ENCODE measurements at places on chromosomes 16 and 17.

DNA sequence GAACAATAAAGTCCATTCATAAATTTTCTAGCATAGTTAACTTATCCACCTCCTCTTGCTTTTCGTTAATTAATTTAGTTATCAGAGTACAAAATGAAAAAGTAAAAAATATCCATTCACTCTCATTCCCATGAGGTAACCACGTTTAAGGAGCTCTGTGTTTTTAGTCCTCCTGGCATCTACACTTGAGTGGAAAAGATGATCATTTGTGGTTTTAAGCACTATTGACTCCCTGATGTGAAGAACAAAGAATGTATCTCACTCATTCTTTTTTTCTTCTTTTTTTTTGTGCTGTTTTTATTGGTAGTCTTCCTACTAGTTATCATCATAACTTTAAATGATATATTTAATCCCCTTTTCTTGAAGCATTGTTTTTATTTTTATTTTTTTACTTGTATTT, 26.1 kb downstream of the QPRT start:
- no peak for DNase-seq

DNA sequence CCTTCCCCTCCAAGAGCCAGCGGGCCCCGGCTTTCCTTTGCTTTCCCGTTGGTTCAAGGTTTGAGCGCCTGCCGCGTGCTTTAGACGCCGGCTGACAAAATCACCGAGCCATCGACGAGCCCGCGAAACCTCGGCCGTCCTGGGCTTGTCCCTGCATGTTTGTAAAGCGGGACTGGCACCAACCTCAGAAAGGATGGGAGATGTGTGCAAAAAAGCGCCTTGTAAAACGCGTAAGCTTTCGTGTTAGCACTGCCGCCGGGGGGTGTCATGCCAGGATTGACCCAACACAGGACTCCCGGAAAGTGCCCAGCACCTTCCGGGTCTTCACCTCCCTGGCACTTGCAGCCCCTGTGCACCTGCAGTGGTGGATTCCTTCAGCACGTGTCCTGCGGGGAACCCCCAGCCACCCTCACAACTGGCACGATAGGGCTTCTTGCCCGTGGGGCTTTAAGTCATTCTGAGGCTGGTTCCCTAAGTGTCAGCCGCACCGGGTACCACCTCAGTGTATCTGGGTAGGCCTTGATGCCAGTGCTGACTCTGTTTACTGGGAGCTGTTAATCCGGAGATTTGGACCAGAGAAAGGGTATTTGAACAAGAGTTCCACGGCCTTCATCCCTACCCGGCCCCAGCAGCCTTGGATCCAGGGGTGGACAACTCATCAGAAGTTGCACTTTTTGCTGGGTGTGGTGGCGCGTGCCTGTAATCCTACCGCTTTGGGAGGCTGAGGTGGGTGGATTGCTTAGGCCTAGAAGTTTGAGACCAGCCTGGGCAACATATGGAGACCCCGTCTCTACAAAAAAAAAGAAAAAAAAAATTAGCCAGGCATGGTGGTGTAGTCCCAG, 817 bp downstream of the NDUFAF8 start:
- DNase-seq = no peak

GRCh38 chr17:7241783-7242716, at the start of gene GABARAP:
Gene GABARAP (minus strand): TSS chr17:7242449. CDS start chr17:7242330, 119 bp downstream.
- DNase-seq = peak; percentile 86

GRCh38 chr16:2016407-2016922, 3.1 kb upstream of the NPW start:
- DNase-seq = no peak

DNA sequence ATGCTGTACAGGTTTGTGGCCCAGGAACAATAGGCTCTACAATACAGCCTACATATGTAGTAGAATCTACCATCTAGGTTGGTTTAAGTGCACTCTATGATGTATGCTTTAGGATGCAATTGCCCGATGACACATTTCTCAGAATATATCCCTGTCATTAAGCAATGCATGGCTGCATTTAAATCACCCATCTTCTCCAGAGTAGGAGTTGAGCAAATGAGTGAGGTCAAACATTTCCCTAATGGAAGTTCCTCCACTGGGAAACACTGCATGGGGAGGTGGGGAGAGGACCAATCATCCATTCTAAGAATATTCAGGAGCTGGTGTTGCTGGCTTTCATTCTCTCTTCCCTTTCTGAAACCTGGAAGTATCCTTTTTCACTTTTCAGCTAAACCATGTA, 2.0 kb upstream of the PCTP start:
- no peak for DNase-seq

GRCh38 chr16:82156761-82157533, 13.1 kb downstream of the MPHOSPH6 start:
- no peak for DNase-seq

GRCh38 chr16:90077757-90078578, 837 bp upstream of the PRDM7 start:
- no peak for DNase-seq

- no peak for DNase-seq
Observed at GRCh38 chr17:2705263-2705662, 6.3 kb downstream of the CLUH start.

DNA sequence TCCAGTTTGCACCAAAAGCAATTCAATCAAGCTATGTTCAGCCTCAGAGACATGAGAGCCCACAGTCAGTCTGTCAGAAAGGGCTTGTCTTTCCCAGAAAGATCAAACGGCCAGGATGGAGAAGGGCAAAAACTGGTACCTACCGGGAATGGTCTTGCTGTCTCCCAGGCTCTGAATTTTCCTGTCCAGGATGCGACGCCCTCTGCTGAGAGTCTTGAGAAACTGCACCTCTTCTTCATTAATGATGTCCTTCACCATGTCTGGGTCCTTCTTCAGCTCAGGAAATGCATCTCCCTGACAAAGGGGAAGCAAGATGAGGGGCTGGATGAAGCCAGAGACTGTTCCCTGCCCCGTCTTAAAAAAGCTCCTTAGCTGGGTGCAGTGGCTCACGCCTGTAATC, 15.8 kb upstream of the EXOSC6 start:
- DNase-seq = no peak

DNA sequence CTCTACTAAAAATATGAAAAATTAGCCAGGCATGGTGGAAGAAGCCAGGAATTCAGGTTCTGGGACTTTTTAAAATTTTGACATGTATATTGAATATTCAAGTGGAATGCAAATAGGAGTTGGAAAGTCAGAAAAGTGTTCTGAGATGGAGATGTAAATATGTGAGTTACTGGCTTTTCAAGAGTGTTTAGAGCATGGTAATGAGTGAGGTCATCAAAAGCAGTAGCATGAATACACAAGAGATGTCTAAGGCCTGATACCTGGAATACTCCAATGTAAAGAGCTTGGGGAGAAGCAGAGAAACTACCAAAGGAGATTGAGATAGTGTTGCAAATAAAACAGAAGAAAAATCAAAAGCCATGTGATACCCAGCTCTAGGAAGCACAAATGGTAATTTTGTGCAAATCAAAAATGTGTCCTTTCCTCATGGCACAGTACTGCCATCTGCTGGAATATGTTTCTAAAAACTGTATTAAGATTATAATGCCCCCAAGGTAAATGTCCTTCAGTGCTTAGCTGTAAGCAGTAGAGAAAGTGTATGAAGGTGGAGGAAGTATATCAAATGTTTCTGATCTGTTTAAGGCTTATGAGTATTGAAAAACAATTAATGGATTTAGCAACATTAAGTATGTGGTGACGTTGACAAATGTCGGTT, 908.4 kb downstream of the KCNJ18 start:
- DNase-seq = no peak

DNA sequence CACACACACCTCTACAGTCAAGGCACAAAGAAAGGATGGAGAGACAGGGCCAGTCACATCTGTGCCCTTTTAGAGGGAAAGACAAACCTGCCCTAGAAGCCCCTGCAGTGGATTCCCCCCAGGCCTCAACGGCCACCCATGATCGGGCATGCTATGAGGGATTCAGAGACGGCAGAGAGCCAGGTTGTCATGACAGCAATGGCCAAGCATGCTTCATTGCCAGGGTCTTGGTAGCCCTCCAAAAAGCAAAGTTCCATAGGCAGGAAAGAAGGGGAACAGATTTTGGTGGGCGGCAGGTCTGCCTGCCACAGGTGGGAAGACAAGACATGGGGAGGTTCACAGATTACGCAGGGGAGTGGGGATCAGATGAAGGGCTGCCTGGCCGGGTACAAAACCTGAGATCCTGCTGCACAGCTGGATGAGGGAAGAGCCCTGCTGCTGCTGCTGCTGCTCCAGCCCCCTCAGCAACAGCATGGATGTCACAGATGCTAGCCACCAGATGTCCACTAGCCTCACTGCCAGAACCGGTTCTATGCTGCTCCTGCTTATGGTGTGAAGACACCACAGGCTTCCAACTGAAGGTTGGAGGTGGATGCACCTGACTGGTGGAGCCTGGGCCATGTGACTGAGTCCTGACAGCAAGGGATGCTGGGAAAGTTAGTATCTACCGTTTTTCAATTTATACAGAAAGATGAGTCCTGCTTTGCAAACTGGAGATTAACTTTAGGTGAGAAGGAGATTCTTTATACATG, 17.8 kb downstream of the ACTG1 start:
- no peak for DNase-seq

GRCh38 chr16:86018487-86018886, 119.5 kb downstream of the IRF8 start:
- DNase-seq = no peak

GRCh38 chr16:14339694-14340093, 268.6 kb downstream of the MRTFB start:
- DNase-seq = no peak

- DNase-seq = peak; percentile 61
Observed at GRCh38 chr17:79461041-79461440, 149.8 kb downstream of the RBFOX3 start.

Data from HS-5 (cell line).